ENCODE measurements at places on chromosomes 16 and 17. TPM values are rescaled to one million over a fixed set of nuclear protein-coding genes. Genes with fewer than 3 reads are reported as not detected.
A peak's percentile ranks its signal among the peaks of the same experiment; 100 is the strongest.

DNA sequence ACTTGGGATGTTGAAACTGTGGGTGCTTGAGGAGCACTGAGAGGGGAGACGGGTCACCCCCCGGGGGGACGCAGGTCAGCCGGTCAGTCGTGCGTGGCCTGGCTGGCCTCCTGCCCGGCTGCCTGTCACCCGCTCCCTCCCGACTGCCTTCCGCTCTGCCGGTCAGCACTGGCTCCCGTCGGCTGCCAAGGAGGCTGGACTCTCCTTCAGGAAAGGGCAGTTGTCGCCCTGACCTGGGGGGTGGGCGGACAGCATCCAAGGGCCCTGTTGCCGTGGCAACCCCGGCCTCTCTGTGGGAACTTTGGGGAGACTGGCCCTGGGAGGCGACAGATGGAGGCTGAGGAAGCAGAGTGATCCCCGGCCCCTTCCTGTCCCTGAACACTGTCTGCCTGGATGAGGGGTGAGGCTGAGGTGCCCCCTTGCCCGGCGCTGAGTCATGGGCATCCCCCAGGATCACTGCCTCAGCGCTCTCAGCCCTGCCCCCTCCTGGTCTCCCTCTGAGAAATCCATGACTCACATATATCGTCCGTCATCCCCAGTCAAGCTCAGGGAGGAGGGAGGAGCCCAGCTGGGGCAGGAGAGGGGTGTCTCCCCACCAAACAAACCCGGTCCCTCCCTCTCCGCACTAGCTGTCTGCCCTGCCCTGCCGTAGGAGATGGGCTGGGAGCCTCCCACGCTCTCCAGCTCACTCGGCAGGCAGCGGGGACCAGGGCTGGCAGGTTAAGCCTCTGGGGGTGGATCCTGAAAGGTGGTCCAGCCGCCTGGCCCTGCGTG, at the start of gene ADGRG1:
TSS of gene ADGRG1 (plus strand) at position 623 of the 774 bp plus-strand sequence. CDS start 21,658 bp downstream, outside the sequence.
- DNase-seq: peak; percentile 54

GRCh38 chr17:75270218-75270965, 639 bp downstream of the MIF4GD start:
- peak; percentile 66 for DNase-seq

GRCh38 chr17:66432996-66433551, 130.7 kb downstream of the PRKCA start:
- DNase-seq: no peak

DNA sequence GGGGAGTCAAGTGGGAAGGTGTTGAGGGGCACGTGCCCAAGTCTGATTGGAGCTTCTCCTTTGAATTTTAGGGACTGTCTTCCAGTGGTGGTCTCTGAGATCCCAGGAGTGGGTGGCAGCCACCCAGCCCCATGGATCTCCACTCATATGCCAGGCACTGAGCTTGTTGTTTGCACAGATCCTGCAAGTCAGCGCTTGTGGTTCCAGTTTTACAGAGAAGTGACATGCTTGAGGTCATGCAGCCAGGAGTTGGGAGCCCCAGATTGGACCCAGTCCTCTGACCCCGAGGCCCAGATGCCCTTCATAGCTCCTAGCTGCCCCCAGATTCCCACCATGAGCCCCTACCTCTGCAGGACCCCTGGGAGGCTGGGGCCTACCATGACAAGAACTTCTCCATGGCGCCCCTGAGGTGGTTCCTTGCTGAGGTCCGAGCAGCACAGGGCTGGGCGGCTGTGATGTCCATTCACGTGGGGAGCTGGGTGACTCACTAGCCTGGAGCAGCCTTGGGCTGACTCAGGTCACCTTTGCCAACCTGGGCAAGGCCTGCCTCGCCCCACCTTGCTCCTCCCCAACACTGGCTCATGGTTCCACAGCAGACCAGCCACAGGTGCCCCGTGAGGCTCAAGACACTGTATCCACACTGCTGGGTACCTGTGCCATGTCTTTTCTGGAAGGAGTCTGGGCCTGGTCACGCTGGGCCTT, 47.4 kb downstream of the RAI1 start:
- no peak for DNase-seq

- DNase-seq: no peak
These were observed 44.7 kb downstream of the CRISPLD2 start for GRCh38 chr16:84864326-84864955.

GRCh38 chr17:67246403-67246652, 1.3 kb upstream of the HELZ start:
- no peak for DNase-seq

DNA sequence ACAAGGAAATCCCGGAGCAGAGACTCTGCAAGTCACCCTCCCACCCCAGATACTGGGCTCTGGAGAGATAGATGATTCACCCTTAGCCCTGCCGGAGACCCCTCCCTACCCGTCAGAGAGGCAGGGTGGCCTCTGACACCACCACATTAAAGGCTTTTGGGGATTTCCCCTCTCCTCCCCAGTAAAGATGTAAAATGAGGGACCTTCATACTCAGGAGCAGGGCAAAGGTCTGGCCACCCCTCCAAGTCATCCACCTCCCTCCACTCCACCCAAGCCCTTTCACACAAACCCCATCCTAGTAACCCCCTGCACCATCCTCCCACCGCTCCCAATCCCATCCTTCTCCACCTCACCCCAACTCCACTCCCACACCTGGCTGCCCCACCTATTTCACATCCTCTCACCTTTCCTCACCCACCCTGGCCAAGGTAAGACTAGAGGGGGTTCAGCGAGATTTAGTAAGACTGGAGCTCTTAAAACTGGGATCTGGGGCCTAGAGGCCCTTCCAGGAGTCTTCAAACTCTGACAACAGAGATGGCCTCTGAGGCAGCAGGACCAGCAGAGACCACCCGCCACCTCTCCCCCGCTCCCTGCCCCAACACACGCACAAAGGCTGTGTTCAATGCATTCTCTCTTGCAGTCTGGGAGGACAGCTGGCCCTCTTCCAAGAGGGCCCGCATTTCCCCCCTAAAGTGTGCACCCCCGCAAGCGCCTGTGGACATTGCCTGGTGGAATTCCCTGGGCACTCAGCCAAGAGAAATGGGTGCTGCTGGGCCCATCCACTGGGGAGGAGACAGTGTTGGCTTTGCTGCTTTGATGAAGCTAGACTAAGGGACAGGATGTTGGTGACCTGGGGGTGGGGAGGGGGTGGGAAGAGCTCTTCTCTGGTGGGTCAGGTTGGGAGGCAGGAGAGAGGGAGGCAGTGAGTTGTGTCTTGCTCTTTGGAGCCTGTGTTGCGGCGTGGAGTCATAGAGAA, 1.1 kb downstream of the ABAT start:
- no peak for DNase-seq

GRCh38 chr17:6670999-6671398, 19.4 kb downstream of the C17orf100 start:
- DNase-seq: no peak

GRCh38 chr17:77722366-77722765, 236.1 kb upstream of the TNRC6C start:
- DNase-seq: no peak

The TLCD2 gene
- 1.4 TPM for total RNA-seq

Measured in WTC11 (cell line).